Islet precursor cell (in vitro differentiated cells): ENCODE measurements at places on chromosomes 7 and 10.

DNA sequence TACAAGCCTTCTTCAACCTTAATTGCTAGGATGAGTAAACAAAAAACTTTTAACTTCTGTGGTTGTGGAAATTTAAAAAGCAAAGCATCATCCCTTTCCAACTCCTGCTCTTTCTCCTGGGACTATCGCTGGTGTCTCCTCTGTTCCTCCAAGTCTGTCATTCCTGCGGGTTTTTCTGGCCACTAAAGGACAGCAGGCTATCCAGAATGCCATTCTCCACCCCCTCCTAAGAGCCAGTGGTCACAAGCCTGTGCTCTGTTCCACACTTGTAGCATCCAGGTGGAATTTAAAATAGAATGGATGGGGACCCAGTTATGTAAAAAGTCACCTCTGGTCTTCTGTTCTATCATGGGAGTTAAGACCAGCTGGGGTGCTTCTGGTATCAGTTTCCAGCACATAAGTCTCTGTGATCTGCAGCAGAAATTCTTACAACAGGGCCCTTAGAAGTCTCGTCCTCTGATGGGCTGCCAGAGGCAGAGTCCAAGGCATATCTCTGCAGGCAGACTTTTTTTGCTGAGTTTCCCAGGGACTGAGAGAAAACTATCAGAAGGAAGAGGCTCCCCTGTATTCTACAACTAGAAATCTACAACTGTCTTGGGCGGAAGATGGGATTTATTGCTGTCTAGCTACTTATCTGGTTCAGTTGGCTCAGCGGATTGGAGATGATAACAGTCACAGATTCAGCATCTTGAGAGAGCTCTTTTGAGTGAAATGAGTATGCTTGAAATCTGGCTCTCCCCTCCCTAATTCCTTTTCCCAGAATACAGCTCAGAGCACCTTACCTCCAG lies 5.1 kb upstream of the WNT16 start:
- peak; percentile 66 for DNase-seq

DNA sequence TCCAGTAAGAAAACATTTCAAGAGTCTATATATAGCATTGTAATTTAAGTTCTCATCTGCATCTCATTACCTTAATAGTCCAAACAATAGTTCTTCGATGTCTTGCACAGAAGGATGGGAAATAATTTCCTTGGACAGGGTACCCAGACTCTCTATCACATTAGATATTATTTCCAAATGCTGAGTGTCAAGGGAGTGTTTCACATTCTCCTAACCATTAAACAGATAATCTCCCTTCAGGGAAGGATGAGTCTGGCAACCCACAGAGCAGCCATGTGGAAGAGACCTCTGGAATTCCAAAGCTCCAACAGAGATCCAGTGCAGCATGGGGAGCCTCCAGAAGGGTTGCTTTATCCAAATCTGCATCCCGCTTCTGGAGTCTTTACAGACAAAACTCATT lies 89.6 kb downstream of the FZD1 start:
- no peak for DNase-seq

DNA sequence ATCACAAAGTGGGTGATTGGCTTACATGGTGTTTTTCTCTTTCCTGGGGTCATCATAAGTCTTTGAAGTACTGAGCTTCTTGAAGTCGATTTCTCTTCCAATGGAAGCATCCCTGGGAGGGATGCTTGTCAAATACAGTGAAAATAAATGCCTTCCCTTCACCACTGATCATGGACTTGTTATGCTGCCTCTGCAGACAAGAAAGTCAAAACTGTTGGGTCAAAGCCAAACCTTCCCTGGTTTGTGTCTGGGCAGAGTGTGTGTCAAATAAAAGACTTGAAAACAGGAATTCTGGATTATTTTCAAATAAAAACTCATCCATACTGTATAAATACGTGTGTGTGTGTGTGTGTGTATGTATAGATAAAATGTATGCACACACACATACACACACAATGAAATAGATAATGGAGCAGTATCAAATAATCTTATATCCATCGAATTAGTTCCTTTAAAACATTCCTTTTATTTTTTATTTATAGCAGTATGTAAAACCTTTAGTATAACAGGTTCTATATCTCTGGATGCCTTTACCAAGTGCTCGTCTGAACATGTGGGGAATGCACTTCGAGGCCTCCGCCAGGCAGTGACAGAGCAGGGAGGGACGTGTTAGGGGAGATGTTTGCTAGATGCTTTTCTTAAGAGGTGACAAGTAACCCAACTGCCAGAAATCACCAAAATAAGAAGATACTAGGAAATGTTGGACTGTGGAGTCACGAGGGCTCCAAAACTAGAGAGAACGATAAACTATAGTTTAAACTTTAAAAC lies 27.2 kb upstream of the WNT16 start:
- no peak for DNase-seq

DNA sequence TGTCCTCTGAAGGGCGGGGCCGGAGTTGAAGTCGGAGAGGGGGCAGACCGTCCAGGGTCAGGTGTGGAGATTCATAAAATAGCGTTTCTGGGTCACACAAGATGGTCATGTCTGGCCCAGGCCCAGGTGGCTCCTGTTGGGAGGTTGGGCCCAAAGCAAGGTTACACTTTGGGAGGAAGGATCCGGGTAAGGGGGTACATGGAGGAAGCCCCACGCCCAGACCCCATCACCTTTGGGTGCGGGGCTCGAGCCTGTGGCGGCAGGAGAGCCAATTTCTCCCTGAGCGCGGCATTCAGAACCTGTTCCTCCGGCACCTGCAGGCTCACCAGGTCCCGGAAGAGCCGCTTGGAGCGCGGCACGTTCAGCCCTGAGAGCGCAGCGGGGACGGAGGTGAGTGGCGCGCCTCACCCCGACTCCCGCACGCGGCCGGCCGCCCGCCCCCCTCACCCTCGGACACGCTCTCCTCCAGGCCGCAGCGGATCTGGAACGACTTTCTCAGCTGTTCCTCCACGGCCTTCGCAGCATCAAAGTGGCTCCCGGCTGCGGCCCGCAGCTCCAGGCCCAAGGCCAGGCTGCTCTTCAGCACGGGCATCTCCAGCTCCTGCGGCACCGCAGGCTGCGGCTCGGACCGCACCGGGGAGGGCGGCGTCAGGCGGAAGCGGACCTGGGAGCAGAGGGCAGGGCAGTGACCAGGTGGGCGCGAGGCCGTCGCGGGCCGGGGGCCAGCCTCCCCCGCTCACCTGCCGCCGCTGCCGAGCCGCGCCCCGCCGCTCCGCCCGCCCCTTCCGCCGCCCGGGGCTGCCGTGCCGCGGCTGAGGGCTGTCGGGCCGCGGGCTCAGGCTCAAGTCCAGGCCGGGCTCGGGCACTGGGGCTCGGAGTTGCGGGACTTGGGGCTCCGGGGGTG lies 644 bp downstream of the PPP1R35 start:
- DNase-seq = peak; percentile 63

- DNase-seq = no peak
These were observed 7.9 kb upstream of the MYL10 start for GRCh38 chr7:101636822-101637623.

- DNase-seq = peak; percentile 54
These were observed 14.7 kb downstream of the MMRN2 start for GRCh38 chr10:86942441-86943315.

GRCh38 chr10:126101736-126102135 lies 205.4 kb downstream of the FANK1 start:
- DNase-seq = no peak

- no peak for DNase-seq
These were observed 257.8 kb downstream of the ETV1 start for GRCh38 chr7:13731643-13732042.

DNA sequence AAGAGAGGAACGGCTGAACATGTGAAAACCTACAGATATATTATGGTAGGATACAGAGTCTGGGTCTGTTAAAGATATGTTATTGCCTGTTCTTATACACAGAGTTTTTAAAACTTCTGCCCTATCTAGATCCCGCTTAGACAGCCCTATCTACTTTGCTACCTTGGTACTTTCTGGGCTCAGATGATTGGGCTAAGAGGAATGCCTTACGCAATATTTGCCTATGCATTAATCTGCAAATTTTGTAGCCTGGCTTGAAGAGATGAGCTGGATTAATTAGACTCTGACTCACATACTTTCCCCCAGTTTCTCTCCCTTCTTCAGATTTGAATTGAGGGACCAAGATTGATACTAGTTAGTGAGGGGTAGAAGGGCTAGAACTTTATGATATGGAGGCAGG lies 33.6 kb upstream of the A1CF start:
- no peak for DNase-seq

DNA sequence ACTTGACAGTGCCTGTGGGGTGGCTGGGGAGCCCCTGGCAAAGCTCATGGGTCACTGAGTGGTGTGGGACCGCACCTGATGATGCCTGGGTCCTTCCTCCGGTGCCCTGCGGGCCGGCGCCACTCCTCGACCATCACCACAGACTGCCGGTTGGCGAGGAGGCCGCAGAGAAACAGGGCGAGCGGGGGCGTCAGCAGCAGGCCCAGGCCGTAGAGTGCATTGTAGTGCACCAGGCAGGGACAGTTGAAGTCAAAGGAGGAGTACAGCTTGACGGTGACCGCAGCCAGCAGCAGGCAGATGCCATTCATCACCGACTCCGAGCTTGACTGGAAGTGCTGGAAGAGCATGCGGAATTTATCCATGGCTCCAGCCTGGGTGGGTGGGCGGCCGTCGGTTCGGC lies 369 bp downstream of the CALHM3 start:
- no peak for DNase-seq

DNA sequence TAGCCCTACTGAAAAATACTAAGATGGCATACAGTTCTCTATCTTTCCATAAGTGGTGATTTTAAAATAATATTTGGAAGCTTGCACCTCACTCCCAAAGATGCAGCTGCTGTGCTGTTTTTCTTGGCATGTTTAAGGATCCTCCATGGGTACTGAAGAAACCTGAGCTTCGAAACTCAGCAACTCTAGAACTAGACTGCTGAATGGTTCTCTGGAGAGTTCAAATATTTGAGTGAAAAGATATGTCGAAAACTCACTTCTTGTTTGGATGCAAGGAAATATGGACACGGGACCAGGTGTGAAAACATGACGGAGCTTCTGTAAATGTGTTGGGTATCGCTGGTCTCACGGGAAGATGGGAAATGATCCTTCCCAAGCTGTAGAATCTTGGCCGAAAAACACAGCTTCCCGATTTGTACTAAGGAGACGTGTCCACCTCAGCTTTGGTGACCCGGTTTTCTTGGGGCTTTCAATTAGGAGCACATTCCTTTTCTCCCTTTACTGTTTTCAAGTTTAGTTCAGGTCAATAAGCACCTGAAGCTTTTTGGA lies 543.8 kb upstream of the NRP1 start:
- DNase-seq = no peak

GRCh38 chr7:100563809-100564400 lies 9.8 kb downstream of the SAP25 start:
- DNase-seq = peak; percentile 86

GRCh38 chr10:79434223-79434687 lies 11.2 kb downstream of the ZCCHC24 start:
- DNase-seq = no peak

DNA sequence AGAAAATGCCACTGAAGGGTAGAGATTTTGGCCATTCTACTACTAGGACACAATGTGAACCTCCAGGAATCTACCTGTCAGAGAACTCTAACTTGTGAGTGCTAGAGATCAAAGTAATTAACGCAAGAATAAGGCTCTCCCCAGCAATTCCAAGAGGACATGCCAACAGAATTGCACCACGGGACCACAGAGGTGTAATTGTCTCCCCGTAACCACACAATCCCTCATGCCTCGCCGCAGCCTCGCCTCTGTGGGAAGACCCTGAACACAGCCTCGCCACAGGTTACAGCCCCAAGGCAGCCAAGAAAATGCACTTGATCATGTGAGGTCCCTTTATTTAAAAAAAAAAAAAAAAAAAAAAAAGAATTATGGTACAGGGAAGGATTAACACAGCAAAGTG lies 29.5 kb downstream of the CDCA7L start:
- peak; percentile 73 for DNase-seq

DNA sequence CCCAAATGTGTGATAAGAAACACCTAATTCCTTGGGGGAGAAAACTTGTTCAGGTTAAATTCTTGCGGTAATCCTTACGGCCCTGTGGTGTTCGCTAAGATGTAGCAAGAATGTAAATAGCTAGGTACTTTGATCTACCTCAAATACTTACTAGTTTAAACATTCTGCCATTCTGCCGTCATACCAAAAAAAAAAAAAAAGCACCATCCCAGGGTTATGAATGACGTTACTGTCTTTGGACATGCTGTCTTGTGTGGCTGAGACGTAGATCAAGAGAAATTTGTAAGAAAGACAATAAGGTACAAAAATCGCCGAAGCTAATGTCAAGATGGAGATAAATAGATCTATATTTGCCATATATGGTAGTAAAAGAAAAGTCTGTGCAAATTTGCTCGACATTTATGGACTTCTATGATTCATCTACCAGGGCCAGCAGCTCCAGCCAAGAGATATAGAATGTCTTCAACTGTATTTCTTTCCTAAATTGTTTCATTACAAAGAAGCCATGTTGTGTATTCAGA lies 195.6 kb downstream of the CUX1 start:
- DNase-seq = no peak

GRCh38 chr7:50857804-50858489 lies 75.3 kb upstream of the GRB10 start:
- peak; percentile 19 for DNase-seq

DNA sequence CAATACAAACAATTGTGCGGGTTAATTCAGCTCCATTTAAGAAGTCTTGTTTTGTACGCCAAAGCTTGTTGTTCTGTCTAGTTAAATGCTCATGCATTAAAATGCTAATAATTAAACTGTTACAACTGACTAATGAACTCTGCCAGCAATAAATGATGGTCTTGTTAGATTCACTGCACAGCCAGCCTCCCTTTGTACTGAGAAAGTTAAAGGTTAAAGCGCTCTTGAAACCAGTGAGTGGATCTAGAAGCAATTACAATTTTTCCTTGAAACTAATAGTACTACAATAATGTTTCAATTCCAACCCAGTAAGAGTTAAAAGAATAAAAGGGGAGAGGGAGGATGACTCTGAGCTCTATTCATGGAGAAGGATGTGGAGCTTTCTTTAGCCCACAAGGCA lies 233.0 kb downstream of the EMX2 start:
- DNase-seq = no peak

- peak; percentile 85 for DNase-seq
These were observed at the start of gene BCL7B for GRCh38 chr7:73557397-73558257. Gene BCL7B, minus strand, starts transcription at chr7:73557690. Its CDS starts 112 bp downstream, at chr7:73557578.

- DNase-seq = peak; percentile 13
These were observed 317.2 kb downstream of the GRID1 start for GRCh38 chr10:86049442-86049841.

- DNase-seq = no peak
These were observed 12.6 kb downstream of the MYPN start for GRCh38 chr10:68121852-68122251.

DNA sequence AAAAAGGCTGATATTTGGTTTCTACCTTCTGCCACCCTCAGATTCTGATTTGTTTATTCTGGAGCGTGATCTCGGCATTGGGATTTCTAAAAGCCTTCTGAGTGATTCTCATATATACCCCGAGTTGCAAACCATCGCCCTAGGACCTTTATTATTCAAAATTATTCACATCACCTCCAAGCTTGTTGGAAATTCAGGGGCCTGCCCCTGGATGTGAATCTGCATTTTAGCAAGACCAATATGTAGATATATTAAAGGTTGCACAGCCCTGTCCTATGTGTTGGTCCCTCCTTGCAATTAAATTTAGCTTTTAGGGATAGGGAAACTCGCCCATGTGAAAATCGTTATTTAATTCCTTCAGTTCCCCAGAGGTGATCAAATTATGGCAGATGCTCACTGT lies 9.0 kb upstream of the CHN2 start:
- no peak for DNase-seq
